ENCODE measurements at places on chromosomes 11 and 22.

DNA sequence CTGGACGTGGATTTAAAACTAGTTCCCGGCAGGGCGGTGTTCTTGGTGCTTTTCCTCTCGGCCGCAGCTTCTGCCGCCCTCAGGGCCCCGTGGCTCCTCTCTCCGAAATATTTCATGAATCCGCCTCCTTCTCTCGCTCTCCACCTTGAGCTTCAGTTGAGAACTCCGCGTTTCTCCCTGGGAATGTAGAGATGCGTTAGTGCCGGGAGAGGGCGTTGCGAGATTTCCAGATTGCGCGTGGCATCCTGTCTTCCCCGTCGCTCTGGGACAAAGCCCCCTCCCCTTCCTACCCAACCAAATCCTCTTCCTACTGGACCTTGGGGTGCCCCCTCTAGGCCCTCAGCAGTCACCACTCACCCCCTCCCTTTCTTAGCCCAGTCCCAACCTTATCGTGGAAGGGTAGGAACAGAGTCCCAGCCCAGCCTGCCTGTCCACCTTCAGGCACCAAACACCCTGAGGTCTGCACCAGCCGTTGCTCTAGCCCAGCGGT lies 15.5 kb upstream of the RAC2 start:
- peak; percentile 77 for DNase-seq

- DNase-seq, result peak; percentile 83
These were observed 37.1 kb downstream of the SVIP start for GRCh38 chr11:22792497-22792896.

DNA sequence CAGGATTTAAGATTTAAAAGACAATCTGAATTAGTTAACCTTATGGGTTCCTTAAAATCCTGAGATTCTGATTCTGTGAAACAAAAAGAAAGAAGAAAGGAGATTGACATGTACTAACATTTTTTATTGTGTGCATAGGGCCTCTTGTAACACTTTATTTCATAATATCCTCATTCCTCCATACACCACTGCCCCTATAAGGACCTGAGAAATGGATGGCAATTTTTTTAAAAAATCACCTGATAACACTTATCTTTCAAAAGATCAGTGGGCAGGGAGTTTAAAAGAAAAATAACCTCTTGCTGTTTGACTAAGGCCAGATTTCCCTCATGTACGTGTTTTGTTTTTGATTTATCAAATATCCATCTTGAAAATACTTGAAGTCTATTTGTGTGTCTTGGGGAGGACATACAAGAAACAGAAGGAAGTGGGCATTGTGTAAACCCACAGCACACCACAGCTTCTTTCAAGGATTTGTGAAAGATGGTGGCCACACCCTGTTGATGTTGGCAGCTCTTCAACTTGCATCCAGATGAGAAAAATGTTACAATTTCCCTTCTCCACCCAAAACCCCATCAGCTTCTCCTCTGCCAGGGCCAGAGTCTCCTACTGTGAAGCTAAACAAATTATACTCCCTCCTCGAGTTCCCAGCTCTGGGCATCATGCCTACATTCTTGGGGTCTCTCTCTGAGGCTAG lies 35.0 kb upstream of the MPEG1 start:
- DNase-seq, result peak; percentile 45

DNA sequence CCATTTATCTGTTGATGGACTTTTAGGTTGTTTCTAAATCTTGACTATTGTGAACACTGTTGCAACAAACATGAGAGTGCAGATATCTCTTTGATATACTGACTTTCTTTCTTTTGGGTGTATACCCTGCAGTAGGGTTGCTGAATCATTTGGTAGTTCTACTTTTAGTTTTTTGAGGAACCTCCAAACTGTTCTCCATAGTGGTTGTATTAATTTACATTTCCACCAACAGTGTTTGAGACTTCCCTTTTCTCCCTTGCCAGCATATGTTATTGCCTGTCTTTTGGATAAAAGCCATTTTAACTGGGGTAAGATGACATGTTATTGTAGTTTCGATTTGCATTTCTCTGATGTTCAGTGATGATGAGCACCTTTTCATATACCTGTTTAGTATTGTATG lies 330.0 kb downstream of the DDX10 start:
- DNase-seq, result no peak

- peak; percentile 67 for DNase-seq
These were observed 26.1 kb upstream of the CELSR1 start for GRCh38 chr22:46563381-46564083.

DNA sequence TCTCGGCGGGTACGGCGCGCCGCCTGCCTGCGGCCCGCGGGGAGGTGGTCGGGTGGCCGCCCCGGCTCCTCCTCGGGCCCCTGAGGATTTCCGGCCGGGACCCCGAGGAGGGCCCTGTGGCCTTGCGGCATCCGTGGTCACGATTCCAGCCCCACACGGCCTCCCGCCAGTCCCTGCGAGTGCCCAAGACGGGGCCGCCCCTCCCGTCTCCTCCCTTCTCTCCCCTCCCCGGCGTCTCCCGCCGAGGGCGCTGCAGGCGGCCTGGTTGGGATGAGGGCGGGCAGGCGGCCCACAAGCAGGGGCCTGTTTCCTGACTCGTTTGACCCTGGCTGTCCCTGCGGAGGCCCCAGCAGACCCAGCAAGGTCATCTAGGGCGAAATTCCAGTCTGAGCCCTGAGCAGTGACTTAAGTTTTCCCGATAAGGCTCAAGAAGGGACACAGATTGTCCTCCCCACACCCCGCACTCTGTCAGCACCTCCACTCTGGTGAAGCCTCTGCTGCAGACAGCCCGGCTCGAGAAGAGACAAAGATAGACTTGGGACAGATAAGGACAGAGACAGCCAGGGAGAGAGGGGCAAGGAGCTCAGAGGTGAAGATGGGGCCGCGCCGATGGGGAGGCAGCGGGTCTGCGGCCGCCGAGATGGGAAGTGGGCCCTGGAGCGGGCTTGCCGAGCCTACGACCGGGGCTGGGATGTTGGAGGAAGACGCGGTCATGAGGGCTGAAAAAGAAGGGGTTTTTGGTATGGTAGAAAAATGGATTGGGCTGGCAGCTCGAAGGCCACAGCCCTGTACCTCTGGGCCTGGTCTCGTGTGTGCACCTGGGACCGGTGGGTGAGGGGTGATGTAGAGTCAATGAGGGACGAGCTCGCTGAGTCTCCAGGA lies 95.0 kb downstream of the SWAP70 start:
- peak; percentile 84 for DNase-seq

GRCh38 chr11:101474666-101475065 lies 109.1 kb downstream of the TRPC6 start:
- peak; percentile 40 for DNase-seq

GRCh38 chr11:45924927-45925326 lies 2.5 kb downstream of the LARGE2 start:
- no peak for DNase-seq

DNA sequence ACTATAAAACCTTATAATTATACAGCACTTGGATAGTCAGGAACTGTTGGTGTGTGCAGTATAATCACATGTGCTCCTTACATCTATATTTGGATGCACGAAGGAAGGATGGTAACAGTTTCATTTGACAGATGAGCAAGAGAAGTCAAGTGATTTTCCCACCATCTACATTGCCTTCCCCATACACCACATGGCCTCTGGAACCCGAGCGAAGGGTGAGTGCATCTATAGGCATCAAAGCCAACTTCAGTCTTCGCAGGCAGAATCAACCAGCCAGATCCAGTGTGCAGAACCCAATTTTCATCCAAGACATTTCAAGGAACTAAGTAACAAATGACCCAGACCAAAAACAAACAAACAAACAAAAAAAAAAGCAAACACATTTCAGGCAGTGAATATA lies 85.1 kb upstream of the BLID start:
- no peak for DNase-seq

GRCh38 chr11:93054881-93055280 lies 85.4 kb downstream of the MTNR1B start:
- peak; percentile 95 for DNase-seq

DNA sequence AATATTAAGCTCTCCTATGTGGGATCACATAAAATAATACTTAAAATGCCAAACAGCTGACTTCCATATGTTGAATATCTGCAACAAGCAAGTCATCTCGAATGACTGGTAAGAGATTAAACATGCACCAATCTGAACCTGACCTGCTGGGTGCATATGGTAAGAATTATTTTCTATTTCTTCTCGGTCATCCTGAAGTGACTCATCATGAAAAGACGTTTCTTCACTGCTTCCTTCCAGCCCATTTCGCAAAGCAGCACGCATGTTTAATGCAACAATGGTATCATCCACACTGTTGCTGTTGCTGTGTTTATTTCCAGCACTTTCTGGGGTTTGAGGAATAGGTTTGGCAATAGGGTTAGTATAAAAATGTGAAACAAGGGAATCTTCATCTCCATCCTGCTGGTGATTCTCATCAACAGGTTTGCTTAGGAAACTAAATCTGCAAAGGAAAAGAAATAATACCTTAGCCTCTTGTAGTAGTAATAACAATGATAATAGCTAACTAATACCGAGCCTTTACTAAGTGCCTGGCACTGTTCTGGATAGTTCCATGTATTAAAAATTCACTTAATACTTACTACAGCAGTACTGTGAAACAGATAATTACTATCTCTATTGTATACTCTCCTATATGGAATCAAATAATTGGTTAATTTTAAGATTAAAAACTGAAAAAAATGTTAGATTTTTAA lies 52.0 kb upstream of the CHRNA10 start:
- DNase-seq, result peak; percentile 98

- peak; percentile 95 for DNase-seq
These were observed 99.4 kb upstream of the BLID start for GRCh38 chr11:122215244-122215992.

- no peak for DNase-seq
These were observed 13.2 kb downstream of the PPARA start for GRCh38 chr22:46163557-46163888.

- DNase-seq, result no peak
These were observed 6.2 kb upstream of the TLCD5 start for GRCh38 chr11:120318906-120319305.

GRCh38 chr11:122150216-122151124 lies 34.5 kb upstream of the BLID start:
- DNase-seq, result no peak

GRCh38 chr11:6746626-6747025 lies 25.1 kb downstream of the OR2AG2 start:
- DNase-seq, result no peak

GRCh38 chr11:5791165-5791564 lies at the start of gene OR52N1:
TSS of gene OR52N1 (minus strand) at chr11:5791265. CDS start at chr11:5788816, 2,449 bp downstream.
- no peak for DNase-seq

GRCh38 chr22:23240639-23241389 lies 60.5 kb downstream of the BCR start:
- DNase-seq, result peak; percentile 24

- no peak for DNase-seq
These were observed 5.2 kb downstream of the TEAD1 start for GRCh38 chr11:12679471-12679870.

GRCh38 chr22:36732609-36733008 lies 29.1 kb upstream of the CACNG2 start:
- DNase-seq, result no peak

DNA sequence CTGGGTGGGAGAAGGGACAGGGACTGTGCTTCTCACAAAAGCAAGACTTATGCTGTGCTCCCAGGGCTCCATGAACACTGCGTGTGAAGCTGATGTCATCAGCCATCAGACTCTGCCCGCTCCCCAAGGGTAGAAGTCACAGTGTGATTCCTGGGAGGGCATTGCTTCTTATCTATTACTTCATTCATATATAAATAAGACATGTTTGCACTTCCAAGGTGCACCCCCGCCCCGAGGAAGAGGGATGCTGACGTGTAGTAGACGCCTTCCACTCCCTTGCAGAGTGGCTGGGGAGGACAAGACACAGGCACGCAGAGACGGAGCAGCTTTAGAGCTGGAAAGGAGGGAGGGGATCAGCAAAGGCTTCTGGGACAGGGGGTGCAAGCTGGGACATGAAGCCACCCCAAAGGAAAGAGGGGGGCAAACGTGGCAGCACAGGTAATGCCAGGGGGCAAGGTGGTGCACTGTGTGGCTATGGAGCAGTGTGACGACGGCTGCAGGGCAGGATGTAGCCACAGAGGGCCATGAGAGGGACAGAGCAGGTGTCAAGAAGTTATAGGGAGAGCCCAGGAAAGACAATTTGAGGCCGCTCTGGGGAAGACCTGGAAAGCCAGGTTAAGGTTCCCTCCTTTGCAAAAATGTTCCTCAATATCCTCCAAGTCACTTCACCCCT lies 558.5 kb downstream of the MN1 start:
- no peak for DNase-seq

GRCh38 chr11:96188243-96189006 lies 154.6 kb downstream of the MAML2 start:
- DNase-seq, result peak; percentile 93

- DNase-seq, result no peak
These were observed 414 bp downstream of the OR52D1 start for GRCh38 chr11:5488798-5489399.

- DNase-seq, result no peak
These were observed 89.7 kb downstream of the BRD1 start for GRCh38 chr22:49738006-49738405.

DNA sequence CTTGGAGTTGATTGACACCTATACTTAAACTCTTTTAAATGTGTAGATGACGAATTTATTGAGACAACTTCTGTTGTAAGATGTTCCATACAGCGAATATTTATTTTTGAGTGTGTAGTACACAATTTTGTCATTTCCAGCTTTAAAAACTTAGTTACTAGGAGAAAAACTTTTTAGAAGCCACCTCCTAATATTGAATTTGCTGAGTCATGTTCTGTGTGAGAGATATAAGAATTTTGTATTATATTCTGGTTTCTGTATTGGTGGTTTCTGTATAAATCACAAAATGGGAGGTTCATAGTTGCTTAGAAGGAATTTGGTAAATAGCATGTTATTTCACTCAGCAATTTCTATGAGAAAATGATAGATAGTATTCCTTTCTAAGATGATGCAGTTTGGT lies 171.3 kb downstream of the WNT11 start:
- DNase-seq, result no peak

DNA sequence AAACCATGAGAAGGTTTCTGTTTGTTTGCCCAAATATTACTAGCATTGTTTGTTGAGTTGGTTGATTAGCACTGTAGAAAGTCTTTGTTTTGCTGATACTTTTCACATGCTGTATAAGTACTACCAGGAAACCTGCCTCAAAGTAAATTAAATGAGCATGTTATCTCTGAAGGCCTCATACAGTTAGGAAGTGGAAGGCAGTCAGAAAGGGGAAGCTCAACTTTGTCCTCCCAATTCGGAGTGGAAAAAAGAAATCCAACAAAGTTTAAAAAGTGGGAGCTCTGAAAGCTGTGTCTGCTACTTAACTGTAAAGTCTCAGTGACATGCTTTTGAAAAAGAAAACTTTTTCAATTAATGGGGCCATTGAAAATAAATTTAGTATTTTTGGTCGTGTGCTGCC lies 188.3 kb upstream of the BLID start:
- no peak for DNase-seq

GRCh38 chr22:45023431-45023830 lies 13.6 kb upstream of the PHF21B start:
- no peak for DNase-seq

GRCh38 chr22:42686756-42687491 lies 33.7 kb downstream of the A4GALT start:
- no peak for DNase-seq

All from GM23248 (cell line).